ENCODE measurements at places on chromosomes 1 and 21.
A peak's percentile ranks its signal among the peaks of the same experiment; 100 is the strongest.

DNA sequence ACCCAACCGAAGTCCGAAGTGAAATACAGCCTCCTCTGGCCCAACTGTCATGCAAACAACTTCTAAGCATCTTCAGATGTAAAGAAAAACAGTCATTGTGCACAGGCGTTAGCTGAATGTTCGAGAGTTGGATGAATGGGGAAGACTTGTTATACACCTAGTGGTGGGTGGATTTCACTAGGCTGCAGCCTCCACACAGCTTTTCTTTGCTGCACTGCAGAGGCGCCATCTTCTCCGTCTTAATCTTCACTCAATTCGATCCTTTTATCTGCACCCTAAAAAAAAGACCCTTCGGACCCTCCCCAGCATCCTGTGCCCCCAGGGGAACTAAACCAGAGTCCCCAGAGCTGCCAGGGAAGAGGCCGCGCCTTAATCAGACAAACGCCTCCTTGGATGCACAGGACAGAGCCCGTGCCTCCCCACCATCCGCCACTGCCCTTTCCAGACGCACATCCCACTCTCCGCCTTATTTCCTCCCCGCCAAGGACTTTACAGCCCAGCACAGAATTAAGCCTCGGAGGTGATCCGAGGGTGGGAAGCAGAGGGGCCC is 1.4 kb downstream of the APP start:
- DNase-seq = peak; percentile 35

- no peak for DNase-seq
These were observed 9.0 kb upstream of the VHLL start for GRCh38 chr1:156308078-156308477.

- DNase-seq = no peak
These were observed 47.6 kb downstream of the RAB3GAP2 start for GRCh38 chr1:220224611-220225124.

GRCh38 chr1:244615301-244615700 is 37.6 kb upstream of the DESI2 start:
- no peak for DNase-seq

GRCh38 chr1:183218971-183219615 is 33.0 kb downstream of the LAMC2 start:
- DNase-seq = peak; percentile 5

GRCh38 chr1:79441238-79441637 is 434.7 kb upstream of the ADGRL4 start:
- DNase-seq = no peak

All from CD4-positive, alpha-beta T cell (primary cell).